ENCODE measurements at places on chromosomes 5 and 9.
A peak's percentile ranks its signal among the peaks of the same experiment; 100 is the strongest.

DNA sequence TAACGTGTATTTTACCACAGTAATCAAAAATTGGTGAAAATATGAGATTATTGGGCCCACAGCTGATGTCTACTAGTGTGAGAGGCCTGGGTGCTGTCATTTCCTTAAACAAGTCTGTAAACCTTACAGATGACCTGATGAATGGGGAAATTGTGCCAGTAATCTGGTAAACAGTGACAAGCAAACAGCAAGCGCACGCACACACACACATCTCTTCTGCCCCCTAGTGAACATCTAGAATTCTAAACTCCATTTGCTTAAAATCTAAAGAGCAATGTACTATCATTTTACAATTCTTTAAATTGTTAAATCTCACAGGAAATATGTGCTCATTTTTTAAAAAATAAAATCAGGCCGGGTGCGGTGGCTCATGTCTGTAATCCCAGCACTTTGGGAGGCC, 7.5 kb upstream of the RAPGEF1 start:
- DNase-seq = no peak

GRCh38 chr5:54792611-54793404, 192.6 kb downstream of the ESM1 start:
- DNase-seq = no peak

DNA sequence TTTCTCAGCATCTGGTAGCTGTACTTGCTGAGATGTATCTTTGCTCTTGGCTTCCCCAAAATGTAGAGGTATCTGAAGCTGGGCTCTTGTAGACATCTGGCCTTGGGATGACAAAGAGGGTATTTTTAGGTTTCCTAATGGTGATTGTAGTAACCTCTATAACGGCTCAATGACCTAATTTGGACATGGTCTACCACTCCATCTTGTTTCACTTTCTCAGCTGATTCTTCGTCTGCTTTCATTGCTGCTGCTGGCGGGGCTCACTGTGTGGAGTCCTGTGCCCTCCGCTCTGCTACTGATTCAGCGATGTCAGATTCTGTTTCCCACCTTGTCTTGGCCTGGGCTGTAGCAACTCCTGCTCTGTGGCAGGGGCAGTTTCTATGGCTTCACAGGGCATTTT, 12.7 kb upstream of the MARCHF11 start:
- no peak for DNase-seq

DNA sequence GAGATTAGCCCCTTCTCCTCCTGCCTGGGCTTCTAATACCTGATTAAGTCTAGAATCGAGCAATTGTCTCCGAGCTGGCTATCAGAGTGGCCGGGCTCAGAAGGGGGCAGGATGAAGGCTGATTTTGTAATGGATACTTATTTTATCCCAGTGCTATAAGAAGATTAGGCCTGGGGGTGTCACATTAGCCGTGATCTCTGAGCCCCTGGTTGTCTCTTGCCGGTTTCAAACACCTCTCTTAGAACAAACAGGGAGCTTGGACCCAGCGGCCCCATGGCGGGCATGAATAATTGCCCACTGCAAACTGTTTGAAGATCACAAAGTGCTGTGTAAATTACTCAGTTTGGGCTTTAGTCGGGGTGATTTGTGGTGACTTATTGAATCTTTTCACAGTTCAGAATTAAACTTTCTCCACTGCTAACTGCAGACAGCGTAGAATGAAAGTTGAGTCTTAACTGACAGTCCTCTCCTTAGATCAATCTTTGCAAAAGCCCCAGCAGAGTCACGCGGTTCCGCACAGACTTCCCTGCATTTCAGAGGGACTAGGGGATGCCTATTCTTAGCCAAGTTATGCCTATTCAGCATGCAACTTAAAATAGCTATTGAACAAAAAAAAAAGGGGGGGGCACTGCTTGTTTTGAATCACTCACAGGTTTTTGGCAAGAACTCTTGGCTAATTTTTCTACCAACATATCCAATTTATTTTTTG, 200.6 kb upstream of the IRX1 start:
- no peak for DNase-seq

DNA sequence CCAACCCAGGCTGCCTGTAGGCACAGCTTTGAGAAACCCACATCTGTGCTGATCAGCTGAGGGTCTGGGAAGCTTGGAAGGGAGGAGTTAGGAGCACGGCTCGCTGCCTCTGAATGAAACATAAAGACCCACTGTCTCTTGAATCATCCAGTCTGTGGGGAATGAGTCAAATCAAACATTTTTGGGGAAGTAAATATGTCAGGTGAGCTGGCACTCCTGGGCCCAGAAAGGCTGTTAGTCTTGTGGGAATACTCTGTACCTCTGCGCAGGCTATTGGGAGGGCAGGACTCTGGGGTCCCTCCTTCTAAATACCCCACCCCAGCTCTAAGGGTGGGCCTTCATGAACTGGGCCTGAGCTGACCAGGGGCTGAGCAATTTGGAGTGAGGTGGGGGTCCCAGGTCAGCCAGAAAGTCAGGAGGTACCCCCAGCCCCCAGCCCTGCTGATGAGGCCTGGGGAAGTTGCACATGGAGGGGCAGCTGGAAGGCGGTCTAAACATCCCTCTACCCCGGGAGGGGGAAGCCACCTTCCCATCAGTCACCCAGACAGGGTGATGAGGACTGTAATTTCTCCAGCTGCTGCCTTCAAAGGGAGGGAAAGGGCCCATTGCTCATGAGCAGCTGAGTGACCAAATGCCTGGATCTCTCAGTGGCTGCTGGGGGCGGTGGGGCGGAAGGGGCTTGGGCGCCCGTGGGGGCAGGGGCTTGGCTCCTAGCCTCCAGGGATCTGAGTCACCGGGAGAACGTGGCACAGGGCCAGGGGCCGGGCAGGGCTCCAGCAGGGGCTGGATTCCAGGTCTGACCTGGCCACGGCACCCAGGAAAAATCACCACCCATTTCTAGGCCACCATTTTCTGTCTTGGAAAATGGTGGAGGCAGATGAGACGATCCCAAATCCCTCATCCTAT, 10.8 kb downstream of the FIBCD1 start:
- DNase-seq = no peak

DNA sequence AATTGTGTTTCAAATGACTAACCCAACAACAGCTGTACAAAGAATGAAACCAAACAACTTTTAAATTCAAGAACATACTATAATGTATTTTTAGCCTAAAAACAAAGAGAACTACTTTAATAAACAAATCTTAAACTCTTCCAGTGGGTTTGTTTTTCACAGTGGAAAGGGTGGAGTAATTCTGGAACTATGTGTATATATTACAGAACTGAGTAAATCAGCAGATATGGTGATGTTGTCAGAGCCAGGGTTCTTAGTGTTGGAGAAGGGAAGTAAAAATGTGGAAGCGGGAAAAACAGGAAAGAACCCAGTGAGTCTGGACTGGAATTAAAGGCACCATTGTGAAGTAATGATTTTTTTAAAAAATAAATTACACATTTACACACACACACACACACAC, 144.9 kb downstream of the CDK5RAP2 start:
- DNase-seq = no peak

GRCh38 chr5:132850066-132850465, 16.2 kb downstream of the GDF9 start:
- no peak for DNase-seq

DNA sequence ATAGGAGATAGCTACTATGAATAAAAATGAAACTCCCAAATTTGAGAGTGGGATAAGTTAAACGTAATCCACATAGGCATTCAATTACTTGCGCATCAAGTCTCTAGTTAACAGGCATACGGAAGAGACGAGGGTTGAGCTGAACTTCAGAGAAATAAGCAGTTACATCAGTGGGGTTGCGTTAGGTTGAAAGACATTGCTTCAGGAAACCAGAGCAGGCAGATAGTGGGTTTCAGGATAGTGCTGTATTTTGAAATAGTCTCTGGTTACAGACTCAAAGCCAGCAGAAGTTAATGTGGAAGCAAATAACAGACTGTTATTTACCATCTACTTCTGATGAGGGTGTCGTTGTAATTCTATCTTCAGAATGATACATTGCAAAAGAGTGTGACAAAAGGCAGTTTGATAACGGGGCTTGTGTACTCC, 533.4 kb downstream of the PDE4D start:
- DNase-seq = no peak

DNA sequence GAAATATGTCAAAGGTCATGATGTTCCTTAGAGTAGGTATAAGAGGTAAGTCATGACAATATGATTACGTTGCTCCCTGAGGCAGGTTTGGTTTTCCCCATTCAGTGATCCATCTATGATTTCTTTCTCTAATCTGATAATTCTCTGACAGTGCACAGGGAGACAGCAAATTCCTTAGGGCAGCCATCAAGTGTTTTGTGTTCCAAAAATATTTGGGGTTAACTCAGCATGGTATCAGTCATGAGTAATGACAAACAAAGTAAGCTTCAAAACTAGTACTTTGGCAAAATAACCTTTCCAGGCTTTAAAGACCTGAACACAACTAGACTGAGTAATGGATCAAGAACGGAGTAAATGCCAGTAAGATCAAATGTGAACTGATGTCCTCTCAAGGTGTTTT, 55.3 kb upstream of the SPATA31E1 start:
- DNase-seq = no peak

- no peak for DNase-seq
Measured at GRCh38 chr5:130335117-130335516, 430.9 kb downstream of the CHSY3 start.

- no peak for DNase-seq
Measured at GRCh38 chr5:3333836-3334235, 261.8 kb upstream of the IRX1 start.

DNA sequence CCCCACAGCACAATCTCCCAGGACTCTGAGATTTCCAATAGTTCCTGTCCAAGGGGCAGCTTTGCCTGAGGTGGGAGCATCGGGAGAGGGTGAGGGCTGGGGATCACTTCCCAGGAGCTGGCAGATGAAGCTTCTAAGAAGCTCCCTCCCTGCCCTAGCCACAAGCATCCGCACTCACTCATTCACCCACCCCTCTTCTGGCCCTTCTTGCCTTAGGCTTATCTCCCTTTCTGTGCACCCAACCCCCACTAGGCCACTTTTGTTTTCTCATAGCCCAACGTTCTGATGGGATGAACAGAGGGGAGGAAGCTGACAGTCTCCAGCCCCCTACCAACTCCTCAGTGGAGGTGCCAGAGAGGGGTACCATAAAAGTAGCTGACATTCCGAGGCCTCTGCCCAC, 3.7 kb upstream of the PCDH1 start:
- no peak for DNase-seq

GRCh38 chr9:2116073-2116472, 100.9 kb downstream of the SMARCA2 start:
- DNase-seq = no peak

GRCh38 chr5:136174021-136174659, 18.8 kb downstream of the SMIM32 start:
- no peak for DNase-seq

GRCh38 chr9:79127661-79128060, 444.1 kb upstream of the TLE4 start:
- no peak for DNase-seq

- DNase-seq = no peak
Measured at GRCh38 chr5:136192526-136193321, at the start of gene SMIM32. Gene SMIM32, minus strand, starts transcription at chr5:136193162. Its CDS starts 638 bp downstream, at chr5:136192524.

DNA sequence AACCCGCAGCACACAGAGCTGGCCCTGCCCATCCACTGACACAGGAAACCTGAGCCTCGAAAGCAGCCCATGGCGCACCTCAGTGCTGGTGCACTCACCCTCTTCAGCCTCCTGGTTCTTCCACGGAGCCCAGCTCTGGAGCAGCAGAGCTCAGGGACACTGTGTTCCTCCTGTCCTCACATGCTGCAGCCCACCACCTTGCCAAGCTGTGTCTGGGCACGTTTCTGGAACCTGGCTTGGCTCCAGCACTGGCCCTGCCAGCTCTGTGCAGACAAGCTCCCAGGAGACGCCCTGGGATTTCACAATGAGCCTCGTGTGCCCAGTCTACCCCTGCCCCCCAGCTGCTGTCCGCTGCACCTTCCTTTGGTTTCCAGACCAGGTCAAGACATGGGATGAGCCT, 119.5 kb downstream of the SYK start:
- DNase-seq = peak; percentile 42

DNA sequence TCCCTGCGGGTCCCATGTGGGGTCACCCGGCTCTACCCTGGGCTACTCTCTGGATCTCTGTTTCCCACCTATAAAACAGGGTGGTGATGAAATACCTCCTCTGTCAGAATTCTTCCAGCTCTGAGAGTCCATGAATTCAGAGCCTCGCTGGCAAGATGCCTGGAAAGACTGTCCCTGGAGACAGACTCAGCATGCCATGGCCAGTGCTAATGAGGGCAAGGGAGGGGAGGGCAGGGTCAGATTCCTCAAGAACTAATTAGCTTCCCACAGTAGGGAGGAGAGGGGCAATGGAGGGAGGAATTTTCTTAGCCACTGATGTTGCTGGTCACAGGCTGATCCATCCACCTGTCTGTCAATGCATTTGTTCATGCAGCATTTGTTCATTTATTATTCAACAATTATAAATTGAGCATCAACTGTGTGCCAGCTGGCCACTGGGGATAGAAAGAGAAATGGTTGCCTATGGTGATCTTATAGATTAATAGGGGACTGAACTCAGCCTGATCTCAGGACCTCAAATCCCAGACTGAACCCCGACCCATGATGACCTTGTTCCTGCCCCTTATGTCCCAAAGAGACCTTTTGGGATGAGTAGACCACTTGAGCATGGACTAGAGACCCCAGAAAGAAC, 4.7 kb downstream of the SYNPO start:
- peak; percentile 85 for DNase-seq

- DNase-seq = no peak
Measured at GRCh38 chr9:8822667-8823025, 1023.1 kb upstream of the DMAC1 start.

DNA sequence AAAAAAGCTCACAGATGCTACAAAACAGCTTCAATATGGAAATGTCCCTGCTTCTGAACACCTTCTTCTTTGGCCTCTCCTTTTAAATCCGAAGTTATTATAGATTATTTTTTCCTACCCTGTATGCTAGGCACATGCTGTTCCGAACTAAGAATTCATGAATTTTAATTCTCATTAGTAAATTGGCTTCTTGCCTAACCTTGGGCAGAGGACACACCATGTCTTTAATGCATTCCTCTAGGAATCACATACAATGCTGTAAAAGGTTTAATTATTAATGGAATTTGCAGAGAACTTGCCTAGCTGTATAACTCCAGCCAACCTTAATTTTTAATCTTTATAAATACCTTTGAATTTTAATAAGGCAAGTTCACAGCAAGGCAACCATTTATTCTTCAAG, 234.4 kb downstream of the NTRK2 start:
- no peak for DNase-seq

GRCh38 chr5:59171131-59171530, 588.3 kb downstream of the RAB3C start:
- DNase-seq = no peak

GRCh38 chr9:70865471-70865870, 255.9 kb downstream of the TRPM3 start:
- DNase-seq = no peak

DNA sequence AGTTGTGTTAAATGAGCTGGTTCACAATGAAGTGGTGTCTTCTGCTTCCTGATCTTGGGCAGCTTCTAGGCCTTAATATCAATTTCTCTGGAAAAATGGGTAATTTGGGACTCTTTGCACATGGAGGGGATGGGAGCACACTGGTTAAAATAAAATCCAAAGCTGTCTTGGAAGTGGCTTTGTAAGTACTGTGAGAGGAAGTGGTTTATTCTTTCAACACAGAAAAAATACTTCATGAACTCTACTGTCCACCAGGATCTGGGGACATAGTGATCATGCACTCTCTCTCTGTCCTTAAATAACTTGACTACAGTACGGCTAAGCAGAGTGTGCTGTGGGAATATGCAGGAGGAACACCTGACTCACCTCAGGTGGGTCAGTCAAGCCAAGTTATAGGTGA, 2.4 kb downstream of the PCYOX1L start:
- no peak for DNase-seq
